ENCODE measurements at places on chromosomes 6 and 20.
A peak's percentile ranks its signal among the peaks of the same experiment; 100 is the strongest.

GRCh38 chr6:140581601-140582000, 1207.2 kb upstream of the CITED2 start:
- DNase-seq = peak; percentile 79

GRCh38 chr6:89079511-89080234, 878 bp upstream of the PNRC1 start:
- peak; percentile 60 for DNase-seq

- peak; percentile 96 for DNase-seq
Observed at GRCh38 chr6:32952817-32953739, at the start of gene HLA-DMA. TSS of gene HLA-DMA (minus strand) at chr6:32953097. CDS start at chr6:32953036, 61 bp downstream.

DNA sequence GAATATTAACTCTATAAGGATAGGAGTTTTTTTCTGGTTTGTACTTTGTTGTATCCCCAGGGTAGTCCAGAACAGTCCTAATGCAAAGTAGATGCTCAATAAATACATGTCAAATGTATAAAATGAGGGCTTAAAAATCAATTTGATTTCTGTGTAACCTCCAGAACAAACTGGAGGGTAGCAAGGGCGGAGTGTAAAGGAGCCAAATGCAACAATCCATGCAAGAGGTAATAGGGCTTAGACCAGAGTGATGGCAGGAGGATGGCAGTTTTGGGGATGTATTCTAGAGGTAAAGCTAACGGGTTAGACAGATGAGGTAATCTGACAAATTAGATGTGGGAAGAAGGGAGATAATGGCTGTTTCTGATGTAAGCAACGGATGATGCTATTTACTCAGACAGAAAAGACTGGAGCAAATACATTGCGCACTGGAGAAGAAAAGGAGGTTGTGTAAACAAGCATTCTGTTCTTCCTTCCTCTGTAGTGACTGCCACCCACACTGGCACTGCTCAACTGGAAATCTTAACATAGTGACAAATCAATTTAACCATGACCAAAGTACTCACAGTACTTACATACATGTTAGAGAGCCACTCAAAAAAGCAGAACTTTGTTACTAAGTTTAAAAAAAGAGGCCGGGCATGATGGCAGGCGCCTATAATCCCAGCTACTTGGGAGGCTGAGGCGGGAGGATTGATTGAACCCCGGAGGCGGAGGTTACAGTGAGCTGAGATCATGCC, 2.0 kb downstream of the ZNF318 start:
- no peak for DNase-seq

- no peak for DNase-seq
Observed at GRCh38 chr20:61443443-61444126, 191.5 kb downstream of the CDH4 start.

GRCh38 chr20:54140927-54141566, 32.7 kb downstream of the CYP24A1 start:
- peak; percentile 97 for DNase-seq

- DNase-seq = no peak
Observed at GRCh38 chr6:161216616-161217205, 57.1 kb downstream of the AGPAT4 start.

GRCh38 chr6:15744818-15745402, 82.1 kb upstream of the DTNBP1 start:
- no peak for DNase-seq

DNA sequence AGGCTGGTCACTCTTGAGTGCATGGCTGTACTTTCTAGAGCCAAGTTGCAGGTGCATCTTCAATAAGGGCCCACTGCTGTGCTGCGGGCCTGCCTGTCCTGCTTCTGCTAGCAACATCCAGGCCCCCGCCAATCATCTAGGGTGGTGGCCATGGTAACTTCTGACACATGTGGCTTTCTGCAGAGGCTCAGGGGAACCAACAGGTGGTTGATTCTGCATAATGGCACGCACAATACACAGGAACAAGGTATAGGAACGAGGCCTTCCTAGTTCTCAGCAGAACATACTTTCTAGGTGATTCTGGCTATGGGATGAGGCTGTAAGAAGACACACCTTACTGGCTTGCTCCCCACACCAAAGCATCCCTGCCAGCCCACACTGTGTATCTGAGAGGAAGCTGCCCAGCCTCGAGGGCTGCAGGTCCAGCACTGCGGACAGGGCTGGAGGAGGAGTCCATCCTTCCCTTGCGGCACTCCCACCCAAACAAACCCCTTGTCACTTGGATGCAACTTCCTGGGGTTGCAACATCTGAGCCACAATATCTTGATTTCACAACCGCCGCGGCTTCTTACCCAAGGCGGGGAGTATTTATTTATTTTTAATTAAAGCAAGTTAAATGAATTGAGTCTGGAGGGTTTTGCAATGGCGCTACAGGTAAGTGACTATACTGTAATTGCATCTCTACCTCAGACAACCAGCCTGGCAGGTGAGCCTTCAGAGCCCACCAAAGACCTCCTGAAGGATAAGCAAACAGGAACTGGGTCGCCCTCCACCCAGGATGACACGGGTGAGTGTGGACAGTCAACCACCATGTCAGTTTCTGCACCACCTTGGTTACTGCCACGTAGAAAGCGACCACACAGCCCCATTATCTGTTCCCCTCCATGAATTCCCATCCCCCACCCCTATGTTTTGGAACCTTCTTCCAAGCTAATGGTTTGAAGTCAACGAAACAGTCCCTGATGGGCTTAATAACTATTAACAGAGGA, 49.6 kb downstream of the SULF2 start:
- no peak for DNase-seq
